M059J (cell line): ENCODE measurements at places on chromosomes 16 and 17. TPM values are rescaled to one million over a fixed set of nuclear protein-coding genes. Genes with fewer than 3 reads are reported as not detected.

The CD300C gene
- total RNA-seq = 0.84 TPM in 1 of 2 replicates, not detected in the other

The KRT40 gene
- not detected in 2 replicates for total RNA-seq

The CTRB2 gene
- not detected in 2 replicates for total RNA-seq

The KRT39 gene
- 0.20 TPM in 1 of 2 replicates, not detected in the other for total RNA-seq

The DYNLL2 gene
- total RNA-seq = 12.9 and 13.2 TPM in 2 replicates

The RASD1 gene
- total RNA-seq = 2.1 and 3.0 TPM in 2 replicates

The OTOP3 gene
- not detected in 2 replicates for total RNA-seq

GRCh38 chr17:61459142-61459809 is 7.1 kb downstream of the TBX4 start:
- DNase-seq = no peak

GRCh38 chr17:13520899-13521572 is 80.7 kb downstream of the HS3ST3A1 start:
- peak; percentile 97 for DNase-seq

GRCh38 chr17:76446449-76447231 is 6.3 kb downstream of the UBE2O start:
- peak; percentile 96 for DNase-seq

DNA sequence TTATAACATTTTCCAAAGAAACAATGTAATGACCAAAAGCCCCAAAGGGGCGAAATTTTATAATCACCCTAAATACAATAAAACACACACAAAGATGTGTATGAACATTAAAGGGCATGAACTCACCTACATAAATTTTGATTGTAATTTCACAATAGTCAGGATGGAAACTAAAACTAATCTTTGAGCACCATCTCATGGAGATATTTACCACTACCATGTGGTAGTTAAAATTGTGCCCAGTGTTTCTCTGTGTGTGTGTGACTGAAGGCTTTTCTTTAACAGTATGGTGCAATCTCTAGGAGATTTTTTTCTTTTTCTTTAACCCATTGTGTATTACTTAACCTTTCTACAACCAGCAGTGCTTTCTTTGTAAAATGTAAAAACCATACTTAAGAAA is 19.7 kb upstream of the MEIOC start:
- DNase-seq = peak; percentile 50

DNA sequence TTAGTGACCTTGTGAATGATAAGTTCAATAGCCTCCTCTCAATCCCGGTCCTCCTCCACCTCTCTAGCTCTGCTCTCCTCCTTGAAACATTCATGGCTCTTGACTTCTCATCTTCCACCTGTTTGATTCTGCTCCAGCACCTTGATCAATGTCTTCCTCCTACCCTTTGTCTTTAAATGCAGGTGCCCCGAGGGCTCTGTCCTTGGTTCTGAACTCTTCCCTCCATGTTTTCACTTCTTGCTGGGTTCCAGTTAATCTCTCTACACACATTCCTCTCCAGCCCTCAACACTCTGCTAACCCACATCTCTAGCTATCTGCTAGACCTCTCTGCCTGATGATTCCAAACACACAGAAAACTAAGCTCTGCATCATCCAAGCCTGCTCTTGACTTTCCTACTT is 13.4 kb downstream of the CD300E start:
- no peak for DNase-seq

DNA sequence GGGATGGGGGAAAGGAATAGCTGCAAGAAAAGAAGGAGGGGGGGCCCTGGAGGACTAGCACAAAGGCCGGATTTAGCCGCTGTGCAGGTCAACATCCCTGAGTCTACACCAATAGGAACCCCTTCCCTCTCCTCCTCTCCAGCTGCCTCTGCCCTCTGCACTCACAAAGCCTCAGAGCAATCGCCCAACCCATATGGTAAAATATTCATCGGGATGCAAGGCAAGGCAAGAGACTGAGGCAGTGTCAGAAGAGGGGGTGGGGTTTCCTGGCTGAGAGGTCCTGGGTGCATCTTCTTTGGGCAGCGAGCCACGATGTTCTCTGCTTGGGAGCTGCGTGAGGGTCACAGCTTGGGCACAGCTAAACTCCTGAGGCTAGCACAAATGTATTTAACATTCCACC is 115.5 kb upstream of the NLRP1 start:
- DNase-seq = no peak

GRCh38 chr16:64089697-64090096 is 1032.2 kb downstream of the CDH11 start:
- DNase-seq = peak; percentile 55

GRCh38 chr17:75848523-75849278 is 4.5 kb upstream of the UNC13D start:
- peak; percentile 43 for DNase-seq

- no peak for DNase-seq
Observed at GRCh38 chr16:5031601-5032000, 2.1 kb downstream of the NAGPA start.

DNA sequence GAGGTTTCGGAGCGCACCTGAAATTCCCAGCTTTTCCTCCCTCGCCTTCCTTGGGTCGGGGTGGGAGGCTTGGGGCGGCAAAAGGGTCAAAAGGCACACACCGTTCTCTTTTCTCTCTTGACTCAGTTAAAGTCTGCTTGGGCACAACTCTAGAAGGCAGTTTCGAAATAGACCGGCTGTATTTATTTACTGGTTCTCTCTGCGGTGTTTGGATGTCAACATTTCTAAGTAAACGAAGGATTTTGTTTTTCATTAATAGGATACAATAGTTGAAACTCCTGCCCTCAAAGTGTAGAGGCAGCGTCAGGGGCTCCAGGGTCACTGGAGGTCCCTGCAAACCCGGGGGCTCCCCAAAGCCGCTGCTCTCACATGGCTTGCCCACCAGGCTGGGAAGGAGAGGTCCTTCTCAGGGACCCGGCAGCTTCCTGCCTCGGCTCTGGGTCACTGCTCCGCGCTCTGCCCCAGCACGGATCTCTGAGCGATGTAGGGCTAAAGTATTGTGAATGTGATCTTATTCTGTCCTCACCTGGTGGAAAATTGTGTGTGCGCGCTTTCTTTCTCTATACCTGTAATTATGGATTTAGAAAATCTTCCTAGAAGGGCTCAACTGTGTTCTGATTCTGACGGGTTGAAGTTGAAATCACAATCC is 952 bp downstream of the BMERB1 start:
- DNase-seq = peak; percentile 26

GRCh38 chr16:12098429-12099310 is 122.1 kb downstream of the SNX29 start:
- no peak for DNase-seq

- DNase-seq = no peak
Observed at GRCh38 chr17:44084131-44084538, 13.6 kb downstream of the G6PC3 start.

- DNase-seq = peak; percentile 67
Observed at GRCh38 chr16:10154389-10154788, 27.8 kb downstream of the GRIN2A start.

GRCh38 chr16:57591086-57591869 is 37.2 kb upstream of the ADGRG1 start:
- DNase-seq = peak; percentile 90

- DNase-seq = no peak
Observed at GRCh38 chr16:3038256-3038655, 1.5 kb upstream of the BICDL2 start.

DNA sequence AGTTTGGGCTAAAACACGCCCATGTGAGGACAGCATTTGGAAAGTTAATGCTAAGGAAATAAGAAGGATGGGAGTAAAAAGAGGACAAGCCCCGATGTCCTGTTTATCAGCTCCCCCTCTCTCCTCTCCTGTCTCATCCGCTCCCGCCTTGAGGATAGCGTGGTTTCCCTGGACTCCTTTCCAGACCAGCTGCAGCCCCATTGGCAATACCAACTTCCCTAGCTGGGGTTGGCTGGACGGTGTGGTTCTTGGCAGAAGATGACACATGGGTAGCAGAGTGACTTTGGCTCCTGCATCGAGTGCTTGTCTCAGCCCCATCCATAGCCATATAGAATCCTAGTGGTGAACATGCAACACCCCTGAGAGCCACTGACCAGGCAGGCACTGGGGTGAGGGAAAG is 185.9 kb downstream of the CCDC182 start:
- no peak for DNase-seq

GRCh38 chr16:81523387-81524115 is 78.9 kb downstream of the CMIP start:
- DNase-seq = peak; percentile 95

- DNase-seq = no peak
Observed at GRCh38 chr16:76446251-76446650, 169.1 kb downstream of the CNTNAP4 start.

DNA sequence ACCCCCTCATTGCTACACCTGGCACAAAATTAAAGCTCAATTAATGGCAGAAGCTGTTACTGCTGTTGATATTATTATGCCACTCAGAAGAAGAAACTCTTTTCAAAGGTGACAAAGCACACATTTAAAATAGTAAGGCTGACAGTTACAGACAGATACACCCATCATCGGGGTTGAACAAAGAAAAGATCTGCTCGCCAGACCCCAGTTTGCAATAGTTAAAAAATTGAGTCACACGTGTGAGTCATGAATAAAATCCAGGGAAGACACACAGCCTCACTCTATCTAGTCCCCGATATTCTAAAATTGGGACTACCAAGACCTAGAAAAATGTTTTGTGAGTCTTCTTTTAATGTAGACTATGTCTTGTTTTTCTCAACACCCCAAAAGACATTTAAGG is 330.0 kb upstream of the SOX9 start:
- peak; percentile 45 for DNase-seq

DNA sequence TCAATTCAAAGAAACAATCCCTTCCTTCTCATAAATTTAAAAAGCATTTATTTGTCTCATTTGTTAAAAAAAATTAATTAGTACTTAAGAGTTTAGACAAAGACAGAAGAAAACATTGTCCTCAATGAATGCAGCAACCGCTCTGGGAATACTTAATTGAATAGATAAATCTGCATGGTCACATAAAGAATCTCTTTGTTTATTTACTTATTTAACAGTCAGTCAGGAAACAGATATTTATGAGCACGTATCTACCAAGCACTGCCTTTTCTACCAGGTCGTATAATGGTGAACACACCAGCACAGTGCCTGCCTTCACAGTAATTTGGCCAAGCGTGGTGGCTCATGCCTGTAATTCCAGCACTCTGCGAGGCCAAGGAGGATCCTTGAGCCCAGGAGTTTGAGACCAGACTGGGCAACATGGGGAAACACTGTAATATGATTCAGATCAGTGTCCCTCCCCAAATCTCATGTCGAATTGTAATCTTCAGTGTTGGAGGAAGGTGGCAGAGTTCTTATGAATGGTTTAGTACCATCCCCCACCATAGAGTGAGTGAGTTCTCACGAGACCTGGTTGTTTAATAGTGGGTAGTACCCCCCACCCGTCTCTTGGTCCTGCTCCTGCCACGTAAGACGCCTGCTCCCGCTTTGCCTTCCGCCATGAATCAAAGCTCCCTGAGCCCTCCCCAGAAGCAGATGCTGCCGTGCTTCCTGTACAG is 8.1 kb downstream of the WIPI1 start:
- no peak for DNase-seq

DNA sequence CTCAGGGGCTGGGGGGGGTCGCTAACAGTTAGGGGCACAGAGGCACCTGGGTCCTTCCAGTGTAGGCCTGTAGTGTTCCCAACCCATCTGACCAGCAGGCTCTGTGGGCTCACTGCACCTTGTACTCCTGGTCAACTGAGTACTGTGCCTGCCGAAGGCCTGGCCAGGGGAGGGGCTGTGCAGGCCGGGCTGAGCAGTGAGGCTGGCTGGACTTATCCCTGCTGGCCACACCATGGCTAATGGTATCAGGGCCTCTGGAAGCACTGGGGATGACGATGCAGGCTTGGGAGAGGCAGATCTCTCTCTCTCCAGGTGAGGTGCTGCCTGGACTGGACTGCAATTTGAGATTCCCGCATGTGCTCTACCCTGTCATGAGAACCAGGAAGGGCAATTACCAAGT is 58.9 kb upstream of the SDK2 start:
- DNase-seq = no peak

DNA sequence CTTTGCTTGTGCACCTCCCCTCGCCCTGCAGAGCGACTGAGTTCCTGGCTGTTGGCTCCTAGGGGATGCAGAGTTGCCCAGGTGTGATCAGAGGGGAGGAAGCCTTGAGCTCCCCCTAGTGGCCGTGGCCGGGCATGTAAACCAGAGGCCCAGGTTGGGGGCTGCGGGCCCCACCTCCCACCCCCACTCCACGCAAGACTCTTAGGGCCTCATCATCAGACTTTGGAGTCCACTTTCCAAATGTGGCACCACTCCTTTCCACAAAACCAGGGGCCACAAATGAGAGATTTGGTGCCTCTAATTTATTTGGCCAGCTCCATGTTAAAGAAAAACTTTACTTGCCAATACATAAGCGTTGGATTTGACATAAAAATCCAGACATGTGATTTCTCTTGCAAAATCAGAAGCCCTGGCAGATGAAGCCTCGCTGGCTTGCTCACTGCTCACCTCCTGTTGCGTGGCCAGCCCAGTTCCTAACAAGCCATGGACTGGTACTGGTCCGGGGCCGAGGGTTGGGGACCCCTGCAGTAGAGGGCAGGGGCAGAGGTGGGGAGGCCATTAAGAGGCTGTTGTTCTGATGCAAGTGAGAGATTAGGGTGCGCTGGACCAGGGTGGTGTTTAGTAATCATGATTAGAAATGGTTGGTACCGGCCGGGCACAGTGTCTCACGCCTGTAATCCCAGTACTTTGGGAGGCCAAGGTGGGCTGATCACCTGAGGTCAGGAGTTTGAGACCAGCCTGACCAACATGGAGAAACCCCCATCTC is 28.7 kb upstream of the GAS7 start:
- DNase-seq = no peak

DNA sequence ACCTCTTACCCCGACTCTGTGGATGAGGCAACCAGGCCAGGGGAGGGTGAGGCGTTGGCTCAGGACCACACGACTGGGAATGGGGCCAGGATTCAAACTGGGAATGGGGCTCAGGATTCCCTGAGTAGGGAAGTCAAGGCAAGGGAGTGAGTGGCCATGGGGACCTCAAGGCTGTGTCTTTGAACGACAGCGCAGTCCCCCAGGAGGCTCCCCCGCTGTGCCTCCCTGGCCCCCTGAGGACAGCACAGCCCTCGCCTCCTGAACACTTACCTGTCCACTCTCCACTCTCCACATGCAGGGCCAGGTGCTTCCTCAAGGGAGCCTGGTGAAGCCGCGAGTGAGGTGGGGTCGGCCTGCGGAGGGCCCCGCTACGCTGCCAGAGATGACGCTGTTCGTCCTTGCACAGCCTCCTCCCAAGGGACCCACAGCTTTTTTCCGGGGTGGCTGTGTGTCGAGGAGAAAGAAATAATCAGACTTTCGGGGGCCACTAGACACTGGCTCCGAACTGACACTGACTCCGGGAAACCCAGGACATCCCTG is 6.9 kb downstream of the ZNF469 start:
- DNase-seq = no peak

DNA sequence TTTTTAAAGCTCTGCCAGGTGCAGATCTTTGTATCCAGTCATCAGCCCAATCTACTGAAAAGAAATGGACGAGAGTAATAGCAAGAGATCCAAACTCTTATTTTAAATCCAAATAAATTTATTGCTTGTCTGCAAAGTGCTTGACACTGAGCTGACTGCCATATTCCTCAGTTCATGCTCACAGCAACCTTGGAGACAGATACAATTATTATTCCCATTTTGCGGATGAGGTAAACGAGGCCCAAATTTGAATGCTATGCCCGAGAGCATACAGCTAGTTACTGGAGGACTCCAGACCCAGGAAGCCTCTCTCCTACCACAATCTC is 620 bp downstream of the NOB1 start:
- DNase-seq = no peak
